ENCODE measurements at places on chromosomes 12 and 14.

DNA sequence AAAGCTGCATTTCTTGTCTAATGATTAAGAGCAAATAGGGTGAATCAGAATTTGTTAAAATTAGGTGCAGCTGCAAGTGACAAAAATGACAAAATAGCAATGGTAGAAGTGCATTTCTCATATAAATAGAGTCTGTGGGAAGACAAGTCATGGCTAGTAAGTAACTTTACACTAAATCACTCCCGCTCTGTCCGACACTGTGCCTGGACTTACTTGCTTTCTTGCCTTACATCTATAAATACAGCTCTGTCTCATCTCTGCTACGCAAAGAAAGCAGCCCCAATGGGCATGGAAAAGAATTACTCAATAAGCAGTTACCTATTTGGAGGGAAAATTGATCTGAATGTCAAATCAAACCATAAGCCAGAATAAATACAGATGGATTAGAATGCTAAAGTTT, 245.4 kb upstream of the KRR1 start:
- no peak for DNase-seq

GRCh38 chr12:14884458-14884878, 1.2 kb downstream of the MGP start:
- peak; percentile 86 for DNase-seq

- no peak for DNase-seq
Measured at GRCh38 chr12:128606051-128606450, 217.7 kb downstream of the SLC15A4 start.

DNA sequence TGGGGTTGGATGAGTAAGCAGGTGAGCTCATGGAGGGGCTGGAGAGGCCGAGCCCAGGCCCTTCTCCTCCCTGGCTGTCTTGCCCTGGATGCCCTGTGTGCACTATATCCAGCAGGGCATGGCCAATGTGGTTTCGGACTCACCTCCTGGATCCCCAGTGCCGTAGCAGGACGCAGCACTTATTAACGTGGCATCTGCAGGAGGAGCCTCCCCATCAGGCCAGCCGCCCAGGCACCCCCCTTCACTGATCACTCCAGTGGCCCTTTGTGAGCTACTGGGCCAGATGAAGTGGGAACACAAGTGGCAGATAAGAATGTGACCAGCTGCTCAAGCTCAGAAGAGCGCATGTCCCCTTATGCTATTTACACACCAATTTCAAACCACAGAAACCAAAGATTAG, 43.1 kb upstream of the DICER1 start:
- DNase-seq: no peak

DNA sequence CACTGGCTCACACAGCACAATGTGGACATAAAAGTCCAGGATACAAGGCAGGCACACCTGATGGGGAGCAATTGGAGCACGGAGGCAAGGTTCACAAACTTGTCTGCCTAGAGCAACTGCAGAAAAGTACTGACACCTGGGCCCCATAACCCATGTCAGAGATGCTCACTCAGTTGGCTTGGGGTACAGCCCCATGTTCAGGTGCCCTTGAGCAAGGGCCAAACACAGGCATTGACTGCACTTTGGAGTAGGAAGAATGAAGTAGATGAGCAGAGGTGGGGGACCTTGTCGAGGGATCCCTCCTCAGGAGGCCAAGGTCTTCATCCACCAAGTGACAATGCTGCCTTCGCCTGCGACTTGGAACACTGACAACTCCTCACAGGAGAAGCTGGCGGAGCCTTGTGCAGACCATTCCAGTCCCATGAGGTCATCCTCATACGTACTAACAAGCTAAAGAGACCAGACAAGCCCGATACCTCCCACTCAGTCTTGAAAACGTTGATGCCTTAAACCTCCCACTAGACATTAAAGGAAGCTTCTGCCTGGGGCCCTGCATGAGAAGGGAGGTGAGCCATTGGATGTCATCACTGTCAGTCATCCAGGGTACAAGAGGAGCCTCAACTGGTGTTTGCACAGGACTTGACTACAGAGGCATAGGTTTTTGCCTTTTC, 42.5 kb upstream of the C14orf180 start:
- no peak for DNase-seq

GRCh38 chr14:93207468-93208308, 632 bp downstream of the UBR7 start:
- DNase-seq: peak; percentile 65

GRCh38 chr14:103066399-103066798, 9.1 kb upstream of the CDC42BPB start:
- DNase-seq: no peak

- DNase-seq: no peak
Measured at GRCh38 chr14:69333791-69334337, 64.2 kb downstream of the ERH start.

DNA sequence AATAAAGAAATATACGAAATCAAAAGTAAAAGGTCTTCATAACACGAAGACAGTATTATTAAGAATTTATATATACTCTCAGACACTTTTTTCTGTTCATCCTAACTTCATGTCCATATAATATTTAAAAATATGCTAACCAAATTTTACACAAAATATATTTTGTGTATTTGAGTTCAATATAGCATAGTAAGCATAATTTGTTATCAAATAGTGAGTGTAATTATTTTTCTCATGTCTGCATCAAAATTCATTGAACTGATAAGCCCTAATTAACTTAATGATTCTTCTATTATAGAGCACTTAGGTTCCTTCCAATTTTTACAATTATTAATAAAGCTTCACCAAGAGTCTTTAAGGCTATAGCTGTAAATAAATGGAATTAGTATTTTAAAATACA, 99.7 kb upstream of the SYT1 start:
- DNase-seq: no peak
